Cardiac atrium fibroblast (primary cell): ENCODE measurements at places on chromosomes 1 and 21. TPM values are rescaled to one million over a fixed set of nuclear protein-coding genes. Genes with fewer than 3 reads are reported as not detected.

Gene ZNF691
- total RNA-seq: 5.5 and 6.5 TPM in 2 replicates

Gene SLAMF1
- 0.16 TPM in 1 of 2 replicates, not detected in the other for total RNA-seq

Gene RGSL1
- not detected in 2 replicates for total RNA-seq

Gene SPRR2E
- not detected in 2 replicates for total RNA-seq

Gene KRTAP12-2
- total RNA-seq: not detected in 2 replicates

Gene IGSF5
- total RNA-seq: not detected in 2 replicates

Gene C8B
- not detected in 2 replicates for total RNA-seq

Gene AURKAIP1
- 117 and 148 TPM in 2 replicates for total RNA-seq

Gene C1orf210
- total RNA-seq: not detected in 2 replicates

Gene ATAD3B
- 15.7 and 19.9 TPM in 2 replicates for total RNA-seq

Gene MSH4
- total RNA-seq: under 0.01 TPM in 2 replicates

Gene CATSPERE
- 0.36 and 0.49 TPM in 2 replicates for total RNA-seq

Gene TFF2
- not detected in 2 replicates for total RNA-seq

Gene REN
- not detected in 2 replicates for total RNA-seq
